AG10803 (cell line): ENCODE measurements at places on chromosomes 11 and 22.

- no peak for DNase-seq
Measured at GRCh38 chr11:34447044-34447443, 8.3 kb downstream of the CAT start.

DNA sequence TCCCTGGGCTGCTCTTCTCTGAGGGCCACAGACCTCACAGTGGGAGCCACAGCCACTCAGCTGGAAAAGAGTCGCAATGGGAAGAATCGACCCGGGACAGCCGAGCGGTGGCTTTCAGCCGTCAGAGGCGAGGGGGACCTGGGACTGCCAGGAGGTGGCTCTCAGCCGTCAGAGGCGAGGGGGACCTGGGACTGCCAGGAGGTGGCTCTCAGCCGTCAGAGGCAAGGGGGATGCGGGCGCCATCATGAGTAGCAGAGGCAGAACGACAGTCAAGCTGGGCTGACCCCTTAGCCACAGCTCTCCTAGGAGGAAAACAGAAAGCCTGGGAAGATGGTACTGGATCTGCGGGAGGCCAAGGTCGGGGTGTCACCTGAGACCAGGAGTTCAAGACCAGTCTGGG, 14.9 kb upstream of the MUC2 start:
- no peak for DNase-seq

- no peak for DNase-seq
Measured at GRCh38 chr22:30694640-30695350, at the start of gene OSBP2. TSS of gene OSBP2 (plus strand) at chr22:30694874. CDS start at chr22:30694910, 36 bp downstream.

DNA sequence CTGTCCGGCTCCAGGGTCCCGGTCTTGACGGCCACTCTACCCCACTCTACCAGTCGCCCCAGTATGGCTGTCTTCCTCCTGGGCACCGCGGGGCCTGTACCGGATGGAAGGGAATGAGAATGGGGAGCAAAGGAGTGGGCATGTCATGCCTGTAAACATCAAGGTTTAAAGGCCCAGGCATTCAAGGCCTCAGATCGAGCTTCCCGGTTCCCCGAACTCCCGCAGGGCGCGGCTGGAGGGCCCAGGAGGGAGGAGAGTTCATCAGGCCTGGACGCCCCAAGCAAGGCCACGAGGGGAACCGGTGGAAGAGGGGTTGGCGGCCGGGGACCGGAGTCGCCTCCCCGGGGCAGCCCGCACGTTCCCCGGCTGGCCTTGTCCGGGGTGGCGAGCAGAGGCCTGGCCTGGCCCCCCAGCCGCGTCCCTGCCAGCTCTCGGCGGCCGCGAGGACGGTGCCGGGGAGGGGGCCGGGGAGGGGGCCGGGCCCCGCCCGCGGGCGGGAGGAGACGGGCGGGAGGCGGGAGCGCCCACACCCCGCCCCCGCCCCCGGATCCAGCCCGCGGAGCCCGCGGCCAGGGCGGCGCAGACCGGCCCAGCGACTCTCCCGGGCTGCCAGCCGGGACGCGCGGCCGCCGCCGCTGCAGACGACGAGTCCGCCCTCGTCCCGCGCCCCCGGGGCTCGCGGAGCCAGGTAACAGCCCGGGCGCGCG, at the start of gene CDC42EP1:
Gene CDC42EP1, plus strand, starts transcription at position 580 of the 707 bp plus-strand sequence. CDS start 5,870 bp downstream, outside the sequence.
- DNase-seq = peak; percentile 64

- DNase-seq = no peak
Measured at GRCh38 chr22:24087071-24087795, 76.1 kb downstream of the CABIN1 start.

- DNase-seq = peak; percentile 62
Measured at GRCh38 chr22:40898850-40899357, 37.0 kb upstream of the DNAJB7 start.

DNA sequence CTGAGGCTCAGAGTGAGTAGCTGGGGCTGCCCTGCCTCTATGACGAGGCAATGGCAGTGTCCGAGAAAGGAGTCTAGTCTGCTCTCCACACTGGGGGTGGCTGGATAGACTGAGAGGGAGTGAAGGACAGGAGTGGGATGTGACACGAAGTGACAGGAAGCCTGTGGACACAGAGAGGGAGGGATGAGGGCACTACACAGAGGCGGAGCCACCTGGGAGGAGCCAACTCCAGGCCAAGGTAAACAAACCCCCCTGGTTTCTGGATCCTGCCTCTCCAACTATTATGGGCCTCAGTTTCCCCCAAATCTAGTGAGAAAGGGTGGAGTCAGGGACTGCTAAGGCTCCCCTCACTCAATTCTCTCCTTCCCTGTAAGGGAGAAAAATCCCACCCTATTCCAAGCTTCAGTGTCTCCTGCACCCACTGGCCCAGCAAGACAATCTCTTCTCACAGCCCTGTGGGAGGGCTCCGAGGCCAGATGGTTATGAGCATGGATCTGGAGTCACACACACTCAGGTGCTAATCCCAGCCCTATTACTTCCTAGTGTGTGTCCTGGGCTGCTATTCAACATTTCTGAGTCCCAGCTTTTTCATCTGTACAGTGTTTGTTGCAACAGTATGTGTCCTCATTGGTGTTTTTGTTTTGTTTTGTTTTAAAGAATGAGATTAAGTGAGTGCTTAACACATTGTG, 24.9 kb downstream of the ASPHD2 start:
- DNase-seq = no peak

DNA sequence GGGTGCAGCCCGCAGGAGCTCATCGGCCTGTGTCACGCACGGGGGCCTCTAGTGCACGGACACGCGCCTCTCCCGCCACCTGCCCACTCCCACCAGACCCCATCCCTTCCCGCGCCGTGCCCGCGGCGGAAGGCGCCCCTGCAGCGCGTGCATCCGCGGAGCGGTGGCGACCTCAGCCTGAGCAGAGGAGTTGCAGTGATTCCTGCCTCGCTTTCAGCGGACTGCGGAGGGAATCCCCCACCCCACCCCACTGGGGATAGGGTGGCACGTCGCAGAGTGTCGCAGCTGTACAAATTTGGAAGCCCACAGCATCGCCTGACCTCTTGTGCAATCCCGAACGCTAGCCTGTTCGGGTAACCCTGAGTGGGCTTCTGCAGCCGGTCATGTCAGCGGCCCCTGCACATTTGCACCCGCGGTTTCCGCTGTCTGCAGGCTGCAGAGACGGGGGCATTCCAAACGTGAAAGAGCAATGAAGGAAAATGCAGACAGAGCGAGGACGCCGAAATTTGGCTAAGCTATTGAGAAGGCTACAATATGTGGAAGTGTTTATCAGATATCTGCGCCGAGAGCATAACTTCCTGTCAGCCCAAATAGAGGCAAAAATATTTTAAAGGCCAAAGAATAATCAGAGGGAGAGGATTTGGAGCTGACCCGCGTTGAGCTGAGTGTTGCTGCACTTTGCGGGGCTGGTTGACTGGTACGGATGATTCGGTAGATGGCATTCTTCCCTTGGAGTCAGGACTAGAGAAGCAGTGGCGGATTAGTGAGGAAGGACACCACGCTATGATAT, 617 bp upstream of the ARHGAP20 start:
- peak; percentile 1 for DNase-seq

DNA sequence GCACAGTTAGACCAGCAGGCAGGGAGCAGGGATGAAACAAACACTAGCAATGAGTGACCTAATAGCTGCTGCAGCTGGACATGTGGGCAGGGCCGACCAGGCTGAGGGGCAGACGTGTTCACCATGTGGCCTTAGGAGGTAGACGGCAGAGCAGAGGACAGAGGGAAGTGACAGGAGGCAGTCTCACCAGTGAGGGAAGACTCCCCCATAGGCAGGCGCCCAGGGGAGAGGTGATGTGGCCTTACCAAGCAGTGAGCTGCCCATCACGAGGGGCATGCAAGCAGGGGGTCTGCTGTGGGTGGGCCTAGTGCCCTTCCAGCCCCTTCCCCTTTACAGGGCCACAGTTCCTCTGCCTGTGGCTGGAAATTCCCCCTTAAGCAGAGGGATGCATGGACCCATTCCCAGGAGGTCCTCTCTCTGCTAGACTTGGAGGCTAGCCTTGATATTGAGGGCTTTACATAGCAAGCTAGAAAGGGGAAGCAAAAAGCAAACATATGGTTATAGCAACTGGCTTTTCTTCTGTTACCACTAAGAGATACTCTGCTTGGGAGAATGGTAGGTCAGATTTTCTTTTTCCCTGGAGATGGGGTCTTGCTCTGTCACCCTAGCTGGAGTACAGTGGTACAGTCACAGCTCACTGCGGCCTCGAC, 67.6 kb downstream of the MPPED1 start:
- no peak for DNase-seq

GRCh38 chr11:65051398-65051858, 6.9 kb downstream of the NAALADL1 start:
- no peak for DNase-seq
